ENCODE measurements at places on chromosomes 2 and 18.

- no peak for DNase-seq
Measured at GRCh38 chr2:238644095-238645081, 203.5 kb upstream of the TWIST2 start.

- no peak for DNase-seq
Measured at GRCh38 chr18:49862656-49863385, 49.5 kb upstream of the ACAA2 start.

GRCh38 chr2:190810981-190811587 is 69.5 kb upstream of the GLS start:
- no peak for DNase-seq

DNA sequence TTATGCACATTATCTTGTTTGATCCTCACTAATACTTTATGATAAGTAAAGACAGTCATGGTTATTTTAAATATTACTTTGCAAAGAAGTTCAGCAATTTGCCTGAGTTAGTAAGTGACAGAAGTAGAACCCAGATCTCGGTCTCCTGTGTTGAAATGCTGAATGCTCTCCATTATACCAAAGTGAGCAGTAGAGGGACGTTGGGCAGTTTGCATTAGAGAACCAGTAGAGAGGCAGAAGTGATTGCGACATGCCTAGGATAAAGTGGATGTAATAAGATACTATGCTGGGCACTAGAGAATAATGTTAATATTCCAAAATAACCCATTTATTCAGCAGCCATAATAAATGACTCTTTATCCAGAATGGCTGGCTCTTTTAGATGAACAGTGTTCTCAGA is 201.0 kb downstream of the PMAIP1 start:
- no peak for DNase-seq

DNA sequence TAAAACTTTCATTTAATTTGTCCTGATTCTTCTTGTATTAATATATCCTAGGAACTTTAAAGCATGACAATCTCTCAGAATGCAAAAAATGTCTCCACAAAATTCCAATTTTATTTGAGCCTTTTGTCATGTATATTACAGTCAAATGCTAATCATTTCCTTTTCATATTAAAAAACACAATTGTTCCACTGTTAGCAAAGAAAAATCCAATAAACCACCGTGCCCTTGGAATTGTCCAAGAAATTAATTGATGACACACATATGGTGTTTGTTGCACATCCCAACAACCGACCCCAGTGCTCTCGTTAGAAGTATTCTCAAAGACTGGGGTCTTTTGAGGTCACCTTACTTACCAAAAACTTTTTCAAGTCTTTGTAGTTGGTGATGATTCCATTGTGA is 28.1 kb downstream of the GFPT1 start:
- no peak for DNase-seq

- no peak for DNase-seq
Measured at GRCh38 chr2:212831671-212832199, 293.1 kb upstream of the ERBB4 start.

DNA sequence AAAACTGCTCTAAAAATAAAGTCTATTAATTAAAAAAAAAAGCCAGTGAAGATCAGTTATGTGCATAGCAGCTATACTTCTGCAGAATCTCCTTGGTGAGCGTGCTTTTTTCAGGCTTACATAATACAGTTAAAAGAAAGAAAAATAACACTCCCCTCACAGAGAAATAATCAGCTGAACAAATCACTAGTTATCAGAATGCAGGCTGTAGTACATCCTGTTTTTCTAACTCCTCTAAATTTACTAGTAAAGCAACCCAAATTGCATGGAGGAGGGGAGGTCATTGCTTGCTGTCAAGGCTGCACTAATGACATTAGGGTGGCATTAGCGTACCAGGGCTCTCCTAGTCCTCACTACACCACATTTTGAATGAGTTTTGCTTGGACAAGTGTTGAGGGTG is 192.2 kb downstream of the PLCL1 start:
- DNase-seq = no peak

DNA sequence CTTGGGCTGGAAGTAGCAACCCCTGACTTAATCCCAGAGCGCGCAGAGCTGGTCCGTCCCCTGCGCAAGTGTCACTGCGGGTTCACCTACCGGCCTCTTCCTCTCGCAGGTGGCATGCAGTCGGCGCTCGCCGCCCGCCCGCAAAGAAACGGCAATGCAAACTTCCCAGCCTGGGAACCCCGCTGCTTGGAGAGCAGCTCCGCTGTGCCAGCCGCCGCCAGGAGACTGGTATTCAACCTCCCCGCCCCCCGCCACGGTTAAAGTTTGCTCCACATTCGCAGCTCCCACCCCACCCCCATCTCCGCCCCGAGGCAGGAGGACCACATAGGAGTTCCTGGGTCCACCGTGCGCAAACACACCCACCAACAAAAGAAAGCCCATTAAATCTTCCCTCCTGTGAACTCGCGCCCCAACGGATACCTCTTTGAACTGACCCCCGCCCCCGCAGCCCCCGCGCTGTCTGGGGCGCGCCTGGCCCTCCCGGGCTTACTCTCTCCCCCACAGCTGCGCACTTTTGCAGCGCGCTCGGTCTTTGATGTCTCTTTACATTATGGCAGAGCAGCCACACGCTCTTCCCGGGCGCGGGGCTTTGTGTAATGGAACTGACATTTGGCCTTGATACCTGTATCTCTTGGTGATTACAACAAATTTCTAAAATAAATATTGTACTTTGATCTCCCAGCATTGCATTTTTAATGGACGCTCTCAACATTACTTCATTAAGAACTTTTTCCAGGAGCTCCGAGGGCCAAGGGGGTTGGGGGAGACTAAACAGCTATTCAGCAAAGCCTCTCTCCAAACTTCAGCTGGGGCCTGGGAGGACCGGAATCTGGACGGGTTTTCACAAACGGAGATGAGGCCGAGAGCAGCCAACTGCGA is 3.1 kb upstream of the SP5 start:
- DNase-seq = no peak

DNA sequence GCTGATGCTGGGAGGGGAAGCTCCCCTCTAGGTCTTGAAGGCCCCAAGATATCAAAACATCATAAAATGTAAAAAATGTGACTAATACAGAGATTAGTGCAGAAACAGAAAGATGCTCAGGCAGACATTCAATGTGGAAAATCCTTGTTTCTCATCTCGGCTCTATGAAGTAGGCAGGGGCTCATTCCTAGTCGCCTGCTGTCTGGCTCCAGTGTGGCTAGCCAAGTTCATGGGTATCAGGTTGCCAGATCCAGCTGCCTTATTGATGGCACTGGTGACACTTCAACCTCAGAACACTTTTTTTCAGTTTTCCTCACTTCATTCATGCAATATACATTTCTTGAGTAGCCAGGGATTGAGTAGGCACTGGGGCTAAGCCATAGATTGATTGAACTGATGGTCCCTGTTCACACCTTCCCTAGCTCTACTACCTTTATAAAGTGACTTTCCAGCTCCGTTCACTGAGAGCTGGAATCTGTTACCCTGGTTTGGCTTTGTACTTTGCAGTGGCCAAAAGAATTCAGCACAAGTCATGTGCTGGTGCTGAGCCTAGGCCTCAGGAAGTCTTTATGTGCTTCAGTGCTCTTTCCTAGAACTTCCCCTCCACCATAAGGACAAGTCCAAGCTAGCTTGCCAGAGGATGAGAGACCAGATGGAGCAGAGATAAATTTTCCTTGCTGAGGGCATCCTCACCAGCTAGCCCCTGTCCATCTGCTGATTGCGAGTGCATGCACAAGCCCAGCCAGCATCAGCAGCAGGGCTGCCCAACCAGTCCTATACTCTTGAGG is 373.6 kb upstream of the ST6GAL2 start:
- no peak for DNase-seq

- no peak for DNase-seq
Measured at GRCh38 chr2:75606761-75607399, 39.7 kb upstream of the MRPL19 start.

GRCh38 chr2:168620554-168620953 is 164.5 kb downstream of the CERS6 start:
- no peak for DNase-seq

DNA sequence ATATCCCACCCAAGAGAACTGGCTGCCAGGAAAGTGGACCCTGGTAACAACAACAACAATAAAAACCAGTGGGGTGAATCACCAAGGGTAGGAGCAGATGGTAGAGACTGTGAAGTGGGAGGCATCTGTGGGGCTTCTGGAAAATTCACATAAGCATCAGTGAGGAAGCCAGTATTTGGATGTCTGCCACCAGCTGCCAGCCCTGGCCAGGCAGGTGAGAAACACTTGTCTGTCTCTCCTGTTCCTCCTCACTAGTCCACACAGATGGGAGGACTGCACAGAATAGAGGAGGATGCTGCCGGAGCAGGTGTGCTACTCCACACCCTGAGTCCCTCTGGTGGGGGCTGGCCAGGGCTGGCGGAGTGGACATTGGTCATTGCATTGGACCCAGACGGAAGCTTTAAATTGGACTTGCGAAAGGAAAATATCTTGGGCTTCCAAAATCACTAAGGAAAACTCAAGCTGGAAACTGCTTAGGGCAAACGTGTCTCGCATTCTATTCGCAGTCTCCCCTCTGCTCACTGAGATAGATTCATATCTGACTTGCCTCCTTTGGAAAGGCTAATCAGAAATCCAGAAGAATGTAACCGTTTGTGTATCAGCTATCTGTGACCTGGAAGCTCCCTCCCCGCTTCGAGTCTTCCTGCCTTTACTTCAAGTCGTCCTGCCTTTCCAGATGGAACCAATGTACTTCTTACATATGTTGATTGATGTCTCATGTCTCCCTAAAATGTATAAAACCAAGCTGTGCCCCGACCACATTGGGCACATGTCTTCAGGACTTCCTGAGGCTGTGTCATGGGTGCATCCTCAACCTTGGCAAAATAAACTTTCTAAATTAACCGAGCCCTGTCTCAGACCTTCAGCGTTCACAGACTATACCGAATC is 69.1 kb downstream of the NAB1 start:
- DNase-seq = no peak

DNA sequence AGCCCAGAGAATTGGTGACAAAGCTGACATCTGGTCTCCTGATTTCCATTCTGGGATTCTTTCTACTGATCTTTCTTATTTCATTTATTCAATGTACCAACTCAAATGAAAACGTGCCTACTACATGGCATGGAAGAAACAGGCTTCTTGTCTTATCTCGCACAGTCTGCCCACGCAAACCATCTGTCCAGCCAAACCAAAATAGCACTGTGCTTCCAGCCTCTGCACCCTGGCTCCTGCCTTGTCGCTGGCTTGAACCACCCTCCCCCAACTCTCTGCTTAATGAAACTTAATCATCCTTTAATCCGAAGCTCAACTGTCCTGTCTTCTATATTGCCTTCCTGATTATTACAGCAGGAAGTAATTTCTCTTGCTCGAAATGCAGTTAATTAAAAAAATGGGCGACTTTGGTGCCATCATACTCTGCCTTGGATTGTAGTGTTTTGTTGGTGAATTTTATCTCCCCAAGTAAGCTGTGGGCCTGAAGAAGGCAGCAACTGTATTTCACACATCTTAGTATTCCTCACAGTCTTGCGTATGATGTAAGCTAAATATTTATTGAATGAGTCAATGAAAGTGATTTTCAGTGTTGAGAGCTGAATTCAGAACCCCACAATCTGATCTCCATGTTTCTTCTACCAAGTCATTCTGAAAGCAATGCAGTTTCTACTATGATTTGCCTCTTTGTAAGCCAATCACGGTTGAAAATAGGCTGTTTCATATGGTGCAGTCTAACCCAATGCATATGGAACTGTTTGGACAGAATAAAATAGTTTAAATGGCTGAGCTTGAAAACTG is 190.8 kb downstream of the TMEM247 start:
- no peak for DNase-seq

- DNase-seq = no peak
Measured at GRCh38 chr18:60975420-60975819, 357.8 kb upstream of the CDH20 start.

DNA sequence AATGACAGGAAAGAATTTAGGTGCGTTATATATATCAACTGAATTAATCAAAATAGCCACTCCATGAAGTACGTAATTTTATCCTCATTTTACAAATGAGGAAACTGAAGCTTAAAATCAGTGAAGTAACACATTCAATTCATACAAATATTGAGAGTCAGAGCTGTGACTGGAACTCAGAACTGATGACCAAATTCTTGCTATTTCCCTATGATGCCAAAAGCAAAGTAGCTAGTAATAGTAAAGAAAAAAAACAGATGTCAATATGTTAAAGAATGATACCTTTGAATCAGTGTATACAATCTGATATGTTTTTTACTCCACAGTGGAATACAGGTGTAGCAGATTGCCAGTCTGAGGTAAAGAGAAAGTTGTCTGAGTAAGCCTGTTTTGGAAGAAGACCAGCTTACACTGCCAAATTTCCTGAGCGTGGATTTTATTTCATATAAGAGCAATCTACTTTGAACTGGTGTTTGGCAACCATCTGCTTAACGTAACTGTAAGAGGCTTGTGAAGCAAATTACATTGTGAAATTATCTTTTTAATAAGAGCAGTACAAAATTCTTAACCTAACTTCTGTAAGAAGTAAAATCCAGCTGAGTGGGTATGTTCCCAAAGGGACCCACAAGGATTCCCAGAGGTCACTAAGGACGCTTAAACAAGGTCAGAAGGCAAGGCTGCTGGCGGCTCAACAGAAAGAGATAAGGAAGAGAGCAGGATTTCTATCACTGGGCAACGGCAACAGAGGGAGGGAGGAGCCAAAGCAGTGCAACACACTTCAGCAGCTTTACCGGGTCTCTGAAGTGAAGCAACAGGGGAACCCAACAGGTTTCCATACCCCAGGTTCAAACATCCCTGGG is 85.6 kb downstream of the IKZF2 start:
- peak; percentile 9 for DNase-seq

- no peak for DNase-seq
Measured at GRCh38 chr2:3669656-3670055, 11.7 kb downstream of the ALLC start.

DNA sequence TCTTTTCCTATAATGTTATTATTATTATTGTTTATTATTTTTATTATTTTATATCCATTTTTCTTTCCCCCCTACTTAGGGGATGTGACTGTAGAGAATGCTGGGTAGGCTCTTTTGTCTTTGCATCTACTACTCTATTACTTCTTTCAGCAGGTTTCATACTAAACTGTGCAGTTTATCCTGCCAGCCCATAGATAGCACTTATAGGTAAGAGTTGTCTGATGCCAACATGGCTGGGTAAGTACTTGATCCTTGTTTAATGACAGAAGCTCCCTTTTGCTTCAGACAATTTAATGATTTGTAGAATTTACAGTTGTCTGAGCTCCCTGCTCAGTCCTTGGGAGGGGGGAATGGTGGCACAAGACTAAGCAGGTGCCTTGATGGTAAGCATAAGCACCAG is 262.9 kb upstream of the CDH2 start:
- DNase-seq = no peak

GRCh38 chr2:127082974-127083373 is 24.0 kb downstream of the BIN1 start:
- no peak for DNase-seq

DNA sequence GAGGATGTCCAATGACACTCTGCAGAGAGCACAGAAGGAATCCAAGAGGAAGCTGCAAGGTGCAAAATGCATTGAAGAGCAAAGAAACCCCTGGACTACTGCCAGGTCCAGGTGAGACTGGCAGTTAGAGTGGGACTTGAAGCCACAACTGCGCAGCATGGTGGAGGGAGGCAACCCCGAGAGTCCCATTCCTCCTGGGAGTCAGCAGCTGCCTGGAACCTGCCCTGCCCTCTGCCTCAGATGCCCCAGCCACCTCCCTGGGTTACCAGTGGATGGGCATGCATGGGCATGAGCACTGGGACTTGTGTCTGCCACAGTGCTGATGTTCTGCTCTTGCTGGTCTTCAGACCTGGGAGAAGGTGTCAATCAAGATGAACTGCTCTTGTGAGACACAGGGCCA is 43.2 kb downstream of the ANKMY1 start:
- DNase-seq = no peak

- no peak for DNase-seq
Measured at GRCh38 chr2:173574324-173575112, 219.8 kb downstream of the CDCA7 start.
